Effector memory CD8-positive, alpha-beta T cell (primary cell): ENCODE measurements at places on chromosomes 5 and 9.

DNA sequence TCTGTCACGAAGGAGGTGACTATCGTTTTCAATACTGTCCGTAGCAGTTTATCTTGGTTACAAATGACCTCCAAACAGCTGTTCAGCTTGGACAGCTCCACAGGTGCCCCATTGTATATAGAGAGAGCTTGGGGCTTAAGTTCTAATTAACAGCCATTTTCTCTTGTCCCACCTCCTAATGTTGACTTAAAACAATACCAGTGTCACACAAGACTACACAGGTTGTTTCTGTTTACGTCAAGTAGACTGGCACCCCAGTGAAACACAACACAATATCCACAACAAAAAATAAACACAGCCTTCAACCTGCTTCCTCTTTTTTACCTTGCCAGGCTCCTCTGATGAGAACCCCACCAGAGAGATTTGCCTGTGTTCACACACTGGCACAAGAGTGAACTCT lies 39.8 kb upstream of the TLE1 start:
- DNase-seq, result no peak

- DNase-seq, result no peak
Observed at GRCh38 chr5:80156156-80156555, 99.7 kb downstream of the SERINC5 start.

GRCh38 chr9:34518896-34519295 lies 3.9 kb downstream of the ENHO start:
- DNase-seq, result no peak

DNA sequence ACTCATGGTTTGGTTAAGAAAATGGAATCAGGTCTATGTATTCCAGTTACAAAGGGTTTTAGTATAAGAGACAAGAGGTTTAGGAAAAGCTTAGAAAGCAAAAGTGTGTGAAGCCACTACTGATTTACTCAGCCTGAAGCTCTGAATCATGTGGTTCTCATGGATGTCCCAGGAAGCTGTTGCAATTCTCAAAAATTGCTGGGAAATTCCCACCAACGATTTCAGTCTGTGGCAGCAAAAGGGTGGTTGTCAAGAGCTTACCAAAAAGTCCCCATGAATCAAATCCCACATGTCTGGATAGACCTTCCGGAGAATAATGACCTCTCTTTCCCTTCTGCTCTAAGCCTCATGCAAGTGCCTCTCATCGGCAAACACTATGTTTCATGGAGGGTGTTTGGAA lies 929.9 kb downstream of the TLE4 start:
- DNase-seq, result no peak

GRCh38 chr5:142770650-142771609 lies 753 bp downstream of the ARHGAP26 start:
- peak; percentile 59 for DNase-seq

DNA sequence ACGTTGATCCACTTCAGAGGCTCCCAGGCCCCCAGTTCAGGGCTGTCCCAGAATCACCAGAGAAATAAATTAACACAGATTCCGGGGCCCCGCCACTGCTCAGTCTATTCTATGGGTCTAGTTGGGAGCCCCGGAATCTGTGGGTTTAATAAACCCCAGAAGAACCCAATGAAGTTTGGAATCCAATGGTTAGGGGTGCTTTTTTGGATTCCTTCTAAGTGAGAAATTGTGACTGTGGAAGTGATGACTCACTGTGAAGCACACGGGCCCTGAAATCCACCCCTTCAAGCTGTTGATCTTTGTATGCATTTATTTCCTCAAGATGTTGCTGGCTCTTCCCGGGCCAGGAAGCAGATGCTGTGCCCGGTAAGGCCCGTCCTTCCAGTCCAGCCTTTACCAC lies 57.3 kb upstream of the SLC28A3 start:
- no peak for DNase-seq

DNA sequence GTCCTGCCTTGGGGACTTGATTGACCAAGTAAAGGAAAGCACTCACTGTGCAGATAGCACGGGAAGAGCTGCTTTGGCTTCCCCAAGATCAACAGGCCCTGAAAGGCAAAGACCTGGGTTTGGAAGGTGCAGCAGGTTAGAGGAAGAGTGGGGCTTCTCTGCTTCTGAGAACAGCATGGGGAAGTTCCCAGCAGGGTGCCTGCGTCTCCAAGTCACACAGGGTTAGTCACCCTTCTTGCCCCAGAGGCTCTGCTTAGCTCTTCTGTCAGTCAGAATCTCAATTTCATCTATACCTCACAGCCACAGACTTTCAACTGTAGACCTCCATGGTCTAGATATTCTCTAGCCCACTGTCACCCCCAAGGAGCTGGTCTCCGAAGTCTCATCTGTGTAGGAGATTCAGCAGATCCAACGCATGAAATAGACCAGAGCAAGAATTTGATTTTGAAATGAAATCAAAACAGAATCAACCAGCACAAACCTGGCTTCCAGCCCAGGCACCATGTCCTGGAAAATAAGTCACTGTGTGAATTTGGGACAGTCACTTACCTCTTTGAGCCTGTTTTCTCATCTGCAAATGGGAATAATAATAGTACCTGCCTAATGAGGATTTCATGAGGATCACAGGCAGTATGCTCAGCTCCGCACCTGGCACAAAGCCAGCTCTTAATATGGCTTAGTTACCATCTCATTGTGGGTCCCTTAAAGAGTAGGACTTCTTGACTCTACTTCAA lies 64.0 kb downstream of the SFXN1 start:
- DNase-seq, result no peak

DNA sequence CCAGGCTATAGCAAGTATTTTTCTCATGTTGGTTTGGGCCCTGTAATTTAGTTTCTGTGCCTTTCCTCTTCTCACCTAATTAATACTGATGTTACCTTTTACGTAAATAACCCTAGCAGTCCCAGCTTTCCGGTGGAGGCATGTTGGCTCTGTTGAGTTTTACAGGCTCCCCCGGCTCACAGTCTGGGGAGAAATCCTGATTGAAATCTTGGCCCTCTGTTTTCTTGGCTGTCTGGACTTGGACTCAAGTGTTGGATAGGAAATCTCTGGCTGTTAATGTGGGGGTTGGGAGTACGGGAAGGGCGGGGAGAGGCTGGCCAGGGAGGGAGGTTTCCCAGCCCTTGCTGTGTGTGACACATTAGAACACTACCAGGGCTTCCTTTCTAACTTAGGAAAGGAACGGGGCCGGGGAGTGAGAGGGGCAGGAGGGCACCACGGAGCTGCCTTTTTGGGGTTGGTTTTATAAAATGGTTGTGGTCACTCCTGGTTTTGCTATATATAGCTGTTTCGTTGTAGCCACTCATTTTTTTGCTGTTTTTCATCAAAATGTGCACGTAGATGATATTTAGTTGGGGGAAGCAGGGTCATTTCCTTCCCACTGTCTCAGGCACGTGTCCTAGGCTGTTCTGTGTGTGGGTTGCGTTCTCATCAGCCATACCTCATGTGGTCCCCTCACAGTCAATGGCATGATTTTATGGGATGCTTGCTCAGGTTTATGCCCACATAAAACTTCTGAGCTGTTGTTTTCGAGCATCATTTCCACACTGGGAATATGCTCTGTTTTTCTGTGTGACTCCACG lies 11.0 kb downstream of the TRIO start:
- no peak for DNase-seq

- no peak for DNase-seq
Observed at GRCh38 chr9:13171261-13171660, 108.2 kb downstream of the MPDZ start.

DNA sequence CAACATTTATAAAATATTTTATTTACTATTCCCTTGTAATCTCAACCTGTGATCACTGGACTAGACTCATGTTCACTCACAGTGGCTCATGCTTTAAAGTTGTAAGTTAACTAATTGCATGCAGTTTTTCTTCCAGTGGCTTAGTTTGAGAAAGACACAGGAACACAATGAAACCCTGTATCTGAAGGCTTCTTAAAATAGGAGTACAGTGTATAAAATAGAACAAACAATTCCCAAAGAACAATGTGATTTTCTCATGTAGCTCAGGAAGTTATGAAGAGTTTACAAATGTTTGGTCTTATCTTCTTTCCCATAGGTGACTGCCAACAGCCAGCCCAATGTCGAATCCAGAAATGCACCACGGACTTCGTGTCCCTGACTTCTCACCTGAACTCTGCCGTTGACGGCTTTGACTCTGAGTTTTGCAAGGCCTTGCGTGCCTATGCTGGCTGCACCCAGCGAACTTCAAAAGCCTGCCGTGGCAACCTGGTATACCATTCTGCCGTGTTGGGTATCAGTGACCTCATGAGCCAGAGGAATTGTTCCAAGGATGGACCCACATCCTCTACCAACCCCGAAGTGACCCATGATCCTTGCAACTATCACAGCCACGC lies 5.9 kb downstream of the RGMB start:
- no peak for DNase-seq

DNA sequence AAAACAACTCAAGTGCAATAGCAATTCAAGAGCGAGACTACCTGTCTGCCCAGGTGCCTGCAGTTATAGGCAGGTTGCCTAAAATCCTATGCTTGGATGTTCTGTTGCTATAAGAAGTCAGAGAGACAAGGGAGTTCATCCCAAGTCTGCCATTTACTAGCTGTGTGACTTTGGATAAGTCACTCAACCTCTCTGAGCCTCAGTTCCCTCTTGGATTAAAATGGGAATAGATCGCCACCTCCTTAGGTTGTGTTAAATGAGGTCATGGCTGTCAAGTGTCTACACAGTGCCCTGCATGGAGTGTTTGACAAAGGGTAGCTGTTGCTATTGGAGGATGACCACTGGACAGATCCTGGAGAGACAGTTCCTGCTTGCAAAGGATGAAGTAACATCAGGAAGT lies 1.3 kb upstream of the ZBTB34 start:
- DNase-seq, result no peak

GRCh38 chr9:35937227-35937626 lies 20.7 kb downstream of the OR2S2 start:
- no peak for DNase-seq

DNA sequence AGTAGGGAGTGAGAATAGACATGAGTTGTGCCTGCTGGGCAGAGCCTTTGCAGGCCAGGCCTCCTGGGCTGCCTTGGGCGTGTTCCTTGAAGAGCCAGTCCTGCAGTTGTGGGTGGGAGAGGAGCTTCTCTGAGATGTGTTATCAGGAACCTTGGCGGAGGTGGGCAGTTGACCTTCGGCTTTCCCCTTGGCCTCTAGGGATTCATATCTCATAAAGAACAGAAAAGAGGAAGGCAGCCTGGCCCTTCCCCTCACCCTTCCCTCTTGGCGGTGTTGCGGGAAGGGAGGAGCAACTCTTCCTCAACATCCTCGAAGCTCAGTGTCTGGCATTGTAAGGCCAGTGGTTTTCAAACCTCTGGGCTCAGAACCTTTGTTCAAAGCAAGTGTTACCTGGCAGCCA lies 59.2 kb downstream of the DAPK1 start:
- DNase-seq, result no peak

GRCh38 chr5:169027501-169028061 lies 273.4 kb downstream of the SLIT3 start:
- DNase-seq, result no peak

DNA sequence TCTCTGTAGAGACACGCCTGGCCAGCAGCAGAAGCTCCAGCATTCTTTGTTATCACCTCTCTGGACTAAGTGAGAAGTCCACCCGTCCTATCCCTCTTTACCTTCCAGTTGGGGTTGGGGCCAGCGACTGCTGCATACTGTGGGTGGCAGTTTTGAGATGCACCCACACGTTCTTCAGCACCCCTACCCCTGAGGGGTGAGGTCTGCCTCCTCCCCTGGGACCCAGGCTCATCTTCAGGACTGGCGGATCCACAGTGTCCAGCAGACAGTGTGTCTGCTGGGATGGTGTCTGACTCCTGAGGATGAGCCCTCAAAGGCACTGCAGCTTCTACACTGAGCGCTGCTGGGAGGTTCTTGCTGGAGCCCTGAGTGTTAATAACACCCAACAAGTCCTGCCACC lies 78.8 kb downstream of the GADD45G start:
- no peak for DNase-seq

GRCh38 chr5:9058666-9059065 lies 487.2 kb downstream of the SEMA5A start:
- no peak for DNase-seq

GRCh38 chr5:38607930-38608564 lies 51.6 kb upstream of the LIFR start:
- no peak for DNase-seq

GRCh38 chr5:142432961-142433360 lies 108.1 kb upstream of the SPRY4 start:
- DNase-seq, result peak; percentile 56

DNA sequence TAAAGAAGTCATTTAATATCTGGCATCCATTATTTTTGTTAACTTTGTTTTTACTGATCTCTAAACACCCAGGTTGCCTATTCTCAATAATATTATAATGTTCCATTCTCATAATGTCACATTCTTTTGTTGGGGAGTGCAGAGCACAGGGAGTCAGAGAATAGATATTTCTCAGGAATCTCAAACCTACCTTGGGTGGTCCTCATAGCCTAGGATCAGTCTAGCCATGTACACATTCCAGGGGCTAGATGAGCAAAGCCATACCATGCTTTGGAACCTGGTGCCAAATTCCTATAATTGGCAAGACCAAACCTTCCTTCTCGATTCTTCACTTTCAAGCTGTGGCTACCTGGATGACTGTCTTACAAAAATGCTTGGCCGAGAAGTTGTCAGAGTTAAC lies 1124.7 kb upstream of the WWC1 start:
- DNase-seq, result no peak

- no peak for DNase-seq
Observed at GRCh38 chr9:123662057-123662776, 267.7 kb downstream of the DENND1A start.

- DNase-seq, result no peak
Observed at GRCh38 chr5:36396640-36397039, 94.9 kb upstream of the RANBP3L start.

GRCh38 chr5:135707302-135707701 lies 127.2 kb upstream of the SLC25A48 start:
- no peak for DNase-seq

DNA sequence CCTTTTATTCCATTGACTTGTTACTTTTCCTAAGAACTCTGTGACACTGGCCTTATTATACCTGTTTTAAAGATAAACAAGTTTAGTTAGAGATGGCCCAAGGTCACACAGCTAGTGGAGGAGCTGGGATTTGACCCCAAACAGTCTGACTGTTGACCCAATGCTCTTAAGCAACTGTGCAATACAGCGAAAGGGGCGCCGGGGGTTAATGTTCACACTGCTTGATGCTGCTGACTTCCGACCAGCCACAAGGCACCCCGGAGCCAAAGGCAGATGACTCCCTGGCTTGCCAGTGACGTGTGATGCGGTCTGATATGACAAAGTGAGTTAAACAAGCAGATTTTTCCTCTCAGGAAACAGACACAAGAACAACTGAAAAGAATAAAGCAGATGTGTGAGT lies 23.9 kb downstream of the PIK3R1 start:
- DNase-seq, result peak; percentile 77

GRCh38 chr9:107049046-107049802 lies 186.3 kb downstream of the ZNF462 start:
- no peak for DNase-seq

DNA sequence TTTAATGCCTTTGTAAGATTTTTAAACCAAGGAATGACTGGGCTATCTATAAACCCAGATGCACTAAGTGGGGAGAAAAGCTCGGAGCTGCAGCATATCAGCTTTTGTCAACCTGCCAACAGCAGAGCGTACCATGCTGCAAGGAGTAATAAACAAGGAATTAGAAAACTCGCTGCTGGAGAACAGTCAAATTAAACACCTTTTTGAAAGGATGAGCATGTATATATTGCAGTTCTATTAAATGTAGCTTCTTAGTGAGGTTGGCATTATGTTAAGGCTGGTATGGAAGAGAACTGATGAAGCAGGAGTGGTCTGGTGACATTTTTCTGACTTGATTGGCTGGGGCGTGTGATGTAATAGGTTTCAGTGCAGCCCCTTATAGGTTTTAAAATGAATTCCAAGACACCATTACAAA lies 74.7 kb downstream of the PIK3R1 start:
- no peak for DNase-seq
